ENCODE measurements at places on chromosomes 1 and 21. TPM values are rescaled to one million over a fixed set of nuclear protein-coding genes. Genes with fewer than 3 reads are reported as not detected.
A peak's percentile ranks its signal among the peaks of the same experiment; 100 is the strongest.

The RGS13 gene
- total RNA-seq, result 0.73 TPM

The NUP210L gene
- not detected for total RNA-seq

The COL6A1 gene
- 334 TPM for total RNA-seq

The C1QC gene
- 107 TPM for total RNA-seq

The WDR64 gene
- total RNA-seq, result not detected

The TINAGL1 gene
- 691 TPM for total RNA-seq

The PLEKHN1 gene
- not detected for total RNA-seq

The DNAJB4 gene
- total RNA-seq, result 65.7 TPM

The APCS gene
- not detected for total RNA-seq

DNA sequence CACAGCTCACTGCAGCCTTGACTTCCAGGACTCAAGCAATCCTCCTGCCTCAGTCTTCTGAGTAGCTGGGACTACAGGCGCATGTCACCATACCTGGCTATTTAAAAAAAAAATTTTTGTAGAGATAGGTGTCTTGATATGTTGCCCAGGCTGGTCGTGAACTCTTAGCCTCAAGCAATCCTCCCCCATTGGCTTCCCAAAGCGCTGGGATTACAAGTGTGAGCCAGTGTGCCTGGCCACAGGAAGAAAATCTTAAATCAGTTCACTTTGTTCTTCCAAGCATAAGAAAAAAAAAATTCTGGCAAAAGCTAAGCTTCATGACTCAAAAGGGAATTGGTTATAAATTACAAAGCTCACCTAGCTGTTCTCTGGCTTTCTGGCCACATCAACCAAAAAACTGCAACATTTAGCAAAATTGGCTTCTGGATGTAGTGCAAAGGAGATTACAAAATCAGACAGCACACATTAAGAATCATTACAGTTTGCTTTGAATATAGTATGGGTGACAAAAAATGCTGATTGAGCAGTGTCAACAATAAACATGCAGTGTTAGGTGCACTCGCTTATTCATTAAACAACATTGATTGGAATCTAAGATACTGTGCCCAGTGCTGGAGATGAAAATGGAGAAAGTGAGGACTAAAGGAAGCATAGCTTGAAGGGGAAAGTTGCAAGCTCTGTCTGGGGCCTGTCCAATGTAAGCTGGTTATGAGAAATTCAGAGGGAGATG, 76.7 kb downstream of the KCTD3 start:
- DNase-seq, result no peak

- no peak for DNase-seq
Observed at GRCh38 chr1:39573736-39574624, 2.6 kb downstream of the PABPC4 start.

DNA sequence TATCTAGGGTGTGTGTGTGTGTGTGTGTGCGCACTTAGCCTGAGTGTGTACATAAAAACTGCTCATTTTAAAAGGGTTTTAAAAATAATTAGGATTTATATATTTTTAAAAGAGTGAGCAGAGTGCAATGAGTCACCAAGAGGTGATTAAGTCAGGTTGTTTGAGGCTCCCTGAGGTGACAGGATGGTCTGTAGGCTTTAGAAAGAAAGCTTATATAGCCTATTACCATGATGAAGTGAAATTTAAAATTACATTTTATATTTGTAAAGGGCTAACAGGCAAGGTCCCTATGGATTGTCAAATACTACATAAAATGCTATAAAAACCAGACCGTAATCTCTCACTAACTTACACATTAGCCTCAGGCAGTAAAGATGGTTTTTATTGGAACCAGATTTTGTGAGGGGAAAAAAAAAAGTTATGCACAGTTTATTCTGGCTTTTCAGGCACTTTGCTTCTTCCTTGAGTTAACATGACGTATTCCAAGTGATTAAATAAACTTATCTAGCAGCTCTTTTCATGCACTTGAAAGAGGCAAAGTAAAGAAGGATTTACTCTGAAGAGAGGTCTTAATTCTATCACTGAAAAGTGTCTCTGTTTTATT, 711.7 kb upstream of the PTBP2 start:
- DNase-seq, result peak; percentile 3

GRCh38 chr1:154682254-154682653, 74.3 kb upstream of the ADAR start:
- DNase-seq, result no peak

GRCh38 chr21:35697321-35697808, 363.0 kb downstream of the SETD4 start:
- DNase-seq, result peak; percentile 87

DNA sequence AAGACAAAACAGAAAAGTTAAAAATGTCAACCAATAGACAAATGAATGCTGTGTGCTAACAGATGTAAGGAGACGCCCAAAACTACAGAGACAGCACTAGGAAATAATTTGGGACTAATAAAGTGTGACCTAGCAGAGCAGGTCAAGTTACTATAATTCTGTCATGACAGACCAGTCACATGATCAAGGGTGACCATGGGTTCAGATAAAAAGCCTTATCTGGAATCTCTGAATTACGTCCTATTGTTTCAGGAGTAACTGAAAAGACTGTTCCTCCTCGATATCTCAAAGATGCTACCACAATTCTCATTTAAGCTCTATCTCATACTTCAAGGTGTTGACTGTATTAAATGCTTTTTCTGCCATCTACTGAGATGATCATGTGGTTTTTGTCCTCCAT, 31.6 kb downstream of the PARP1 start:
- no peak for DNase-seq

GRCh38 chr1:231522038-231522437, 6.4 kb upstream of the TSNAX start:
- DNase-seq, result no peak

DNA sequence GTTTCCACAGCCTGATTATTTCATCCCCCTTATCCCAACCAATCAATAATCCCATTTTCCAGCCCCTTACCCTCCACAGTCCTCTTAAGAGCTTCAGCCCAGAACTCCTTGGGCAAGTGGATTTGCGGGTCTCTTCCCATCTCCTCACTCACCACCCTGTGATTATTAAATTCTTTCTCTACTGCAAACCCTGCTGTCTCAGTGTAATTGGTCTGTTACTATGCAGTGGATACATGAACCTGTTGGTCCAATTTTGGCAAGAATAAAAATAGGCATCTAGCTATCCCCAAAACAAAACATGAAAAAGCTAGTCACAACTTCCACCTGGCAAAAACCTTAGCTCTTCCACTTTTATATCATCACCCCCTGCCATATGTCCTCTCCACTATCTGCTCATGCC, 36.2 kb upstream of the TNFSF4 start:
- DNase-seq, result no peak

DNA sequence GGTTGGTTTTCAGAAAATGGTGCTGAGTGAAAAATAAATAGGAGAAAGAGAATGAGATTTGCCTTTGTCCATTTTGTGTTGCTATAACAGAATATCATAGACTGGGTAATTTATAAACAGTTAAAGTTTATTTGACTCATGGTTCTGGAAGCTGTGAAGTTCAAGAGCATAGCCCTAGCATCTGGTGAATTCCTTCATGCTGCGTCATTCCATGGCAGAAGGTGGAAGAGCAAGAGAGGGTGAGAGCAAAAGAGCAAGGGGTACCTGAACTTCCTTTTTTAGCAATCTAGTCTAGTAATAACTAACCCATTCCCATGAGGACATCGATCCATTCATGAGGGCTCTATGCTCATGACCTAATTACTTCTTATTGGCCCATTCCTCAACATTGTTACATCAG, 209.1 kb upstream of the ZP4 start:
- DNase-seq, result no peak

GRCh38 chr1:207805841-207806421, 54.1 kb downstream of the CD46 start:
- DNase-seq, result peak; percentile 72

GRCh38 chr1:117210831-117211261, at the start of gene VTCN1:
VTCN1 (minus strand) TSS chr1:117210927; CDS start chr1:117210855, 72 bp downstream.
- DNase-seq, result peak; percentile 87

- DNase-seq, result no peak
Observed at GRCh38 chr1:205424901-205425600, 3.2 kb upstream of the LEMD1 start.

GRCh38 chr1:228512781-228513198, 25.6 kb downstream of the RNF187 start:
- no peak for DNase-seq

DNA sequence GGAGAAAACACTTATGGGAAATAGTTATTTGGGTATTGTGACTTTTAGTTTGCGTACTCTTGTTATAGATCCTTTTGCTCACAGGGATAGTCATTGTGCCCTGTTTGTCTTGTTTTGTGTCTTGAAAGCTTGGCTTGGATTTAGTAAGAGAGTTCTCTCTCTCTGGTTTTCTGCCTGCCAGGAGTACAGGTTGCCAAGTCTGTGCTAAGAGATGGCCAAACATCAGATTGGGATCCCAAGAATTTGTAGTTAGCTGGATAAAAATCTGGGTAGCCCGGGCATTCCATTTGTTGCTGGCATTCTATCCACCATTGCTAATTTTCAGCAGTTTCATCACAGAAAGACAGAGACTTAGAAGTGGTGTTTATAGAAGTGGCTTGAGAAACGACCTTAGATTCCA, 222.2 kb downstream of the NRIP1 start:
- no peak for DNase-seq

- peak; percentile 26 for DNase-seq
Observed at GRCh38 chr1:33943978-33944377, 80.1 kb downstream of the HMGB4 start.

- peak; percentile 84 for DNase-seq
Observed at GRCh38 chr1:79982211-79982610, 975.7 kb upstream of the ADGRL4 start.

DNA sequence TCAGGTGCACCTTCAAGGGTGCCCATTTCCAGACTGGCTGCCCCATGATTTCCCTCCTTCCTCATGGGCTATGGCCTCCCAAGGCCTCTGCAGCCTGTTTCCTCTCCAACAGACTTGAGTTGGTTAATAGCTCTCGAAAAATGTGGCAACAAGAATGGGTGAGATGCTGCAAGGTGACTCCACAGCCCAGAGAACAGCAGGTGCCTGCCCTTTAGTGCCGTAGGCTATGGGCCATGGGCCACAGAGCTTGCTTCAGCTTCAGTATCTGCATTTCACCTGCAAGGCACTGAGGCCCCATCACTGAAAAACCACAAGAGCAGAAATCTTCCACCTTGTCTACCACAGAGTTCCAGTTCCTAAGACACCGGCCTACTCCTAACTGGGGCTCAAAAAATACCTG, 122.0 kb downstream of the ETS2 start:
- DNase-seq, result no peak

GRCh38 chr1:119336848-119337247, 31.7 kb upstream of the HAO2 start:
- peak; percentile 34 for DNase-seq

Data from stomach (tissue), 19 donors.